Fibroblast of villous mesenchyme (primary cell): ENCODE measurements at places on chromosomes 5 and 9. TPM values are rescaled to one million over a fixed set of nuclear protein-coding genes. Genes with fewer than 3 reads are reported as not detected.

Gene PCDHA9
- total RNA-seq = under 0.01 TPM in 2 replicates

GRCh38 chr9:16145196-16145950 lies 592.5 kb downstream of the CCDC171 start:
- DNase-seq = peak; percentile 69

GRCh38 chr5:117701062-117701461 lies 1126.4 kb upstream of the SEMA6A start:
- no peak for DNase-seq

- no peak for DNase-seq
These were observed 7.3 kb downstream of the PLAC8L1 start for GRCh38 chr5:146098047-146098446.

DNA sequence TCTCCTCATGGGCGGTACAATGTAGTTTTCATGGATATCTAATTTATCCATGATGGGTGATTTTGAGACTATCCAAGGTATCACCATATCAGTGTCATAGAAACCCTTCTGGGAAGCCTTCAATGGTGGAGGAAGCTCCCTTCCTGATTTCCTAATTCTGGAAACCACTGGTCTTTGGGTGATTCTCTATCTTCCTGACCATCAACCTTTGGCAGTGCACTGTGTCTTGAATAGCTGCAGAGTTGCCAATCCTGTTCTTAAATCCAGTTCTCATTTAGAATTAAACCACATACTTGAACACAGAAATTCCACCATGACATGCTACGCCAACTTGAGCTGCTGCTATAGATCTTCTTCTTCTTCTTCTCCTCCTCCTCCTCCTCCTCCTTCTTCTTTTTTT lies 161.7 kb upstream of the KLF9 start:
- DNase-seq = no peak

- DNase-seq = no peak
These were observed 185.0 kb upstream of the DAP start for GRCh38 chr5:10946050-10946449.

- DNase-seq = no peak
These were observed 3.2 kb upstream of the IRX2 start for GRCh38 chr5:2754581-2755075.
